ENCODE measurements at places on chromosomes 7 and 10.

- DNase-seq = no peak
These were observed 71.7 kb upstream of the ADAM12 start for GRCh38 chr10:126459878-126460481.

- DNase-seq = peak; percentile 83
These were observed 13.1 kb downstream of the AVPI1 start for GRCh38 chr10:97673736-97674525.

DNA sequence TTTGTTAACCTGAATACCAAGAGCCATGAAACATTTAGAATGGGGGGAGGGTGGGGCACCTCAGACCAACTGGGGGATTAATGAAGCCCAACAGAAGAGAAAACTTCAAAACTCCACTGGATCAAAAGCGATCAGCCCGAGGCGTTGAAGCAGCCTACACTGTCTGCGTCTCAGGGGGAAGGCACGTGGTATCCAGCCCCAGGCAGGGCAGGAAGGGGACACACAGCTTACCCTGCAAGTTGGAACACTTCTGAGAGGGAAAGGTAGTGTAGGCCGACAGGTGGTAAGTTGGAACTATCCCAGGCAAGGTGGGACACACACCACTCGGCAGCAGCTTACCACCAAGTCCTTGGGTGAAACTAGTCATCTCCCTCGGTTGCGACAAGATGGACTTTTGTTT is 102.9 kb downstream of the TAX1BP1 start:
- no peak for DNase-seq

DNA sequence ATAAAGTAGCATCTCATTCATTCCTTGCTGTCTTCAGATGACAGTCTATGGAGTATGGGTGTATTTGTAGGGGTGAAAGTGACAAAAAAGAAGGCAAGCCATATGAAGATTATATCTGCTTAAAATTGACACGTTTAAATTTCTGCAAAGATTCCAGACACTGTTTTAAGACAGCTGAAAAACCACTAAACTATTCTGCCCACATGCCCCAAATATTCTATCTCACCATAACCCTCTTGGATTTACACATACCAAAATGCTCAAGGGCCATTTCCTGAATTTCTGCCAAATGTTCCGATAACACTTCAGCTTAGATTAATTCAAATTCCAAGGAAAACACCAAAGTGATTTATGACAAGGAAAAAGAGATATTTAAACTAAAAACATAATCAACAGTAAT is 99.9 kb upstream of the IL6 start:
- no peak for DNase-seq

DNA sequence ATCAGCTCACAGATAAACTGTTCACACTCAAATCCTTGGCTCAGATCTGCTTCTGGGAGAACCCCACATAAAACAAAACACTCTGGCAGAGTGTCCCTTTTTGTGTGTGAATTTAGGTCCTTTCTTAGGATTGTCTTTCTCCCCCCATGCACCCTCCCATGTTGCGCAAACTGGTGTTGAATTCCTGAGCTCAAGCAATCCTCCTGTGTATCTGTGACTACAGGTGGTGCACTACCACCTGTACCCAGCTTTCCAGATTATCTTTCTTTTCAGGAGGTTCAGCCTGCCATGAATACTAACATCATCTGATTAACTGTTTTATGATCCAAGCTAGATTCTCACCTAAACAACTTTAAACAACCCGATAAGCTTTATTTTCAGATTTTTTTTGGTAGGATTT is 177.6 kb upstream of the CSTF2T start:
- no peak for DNase-seq

- DNase-seq = no peak
These were observed 6.0 kb downstream of the SPRN start for GRCh38 chr10:133418289-133418993.

GRCh38 chr10:75763652-75764051 is 332.2 kb downstream of the LRMDA start:
- DNase-seq = no peak

- no peak for DNase-seq
These were observed 2.0 kb downstream of the RHEB start for GRCh38 chr7:151517601-151518104.

- no peak for DNase-seq
These were observed 56.2 kb upstream of the OPN4 start for GRCh38 chr10:86598151-86598550.

DNA sequence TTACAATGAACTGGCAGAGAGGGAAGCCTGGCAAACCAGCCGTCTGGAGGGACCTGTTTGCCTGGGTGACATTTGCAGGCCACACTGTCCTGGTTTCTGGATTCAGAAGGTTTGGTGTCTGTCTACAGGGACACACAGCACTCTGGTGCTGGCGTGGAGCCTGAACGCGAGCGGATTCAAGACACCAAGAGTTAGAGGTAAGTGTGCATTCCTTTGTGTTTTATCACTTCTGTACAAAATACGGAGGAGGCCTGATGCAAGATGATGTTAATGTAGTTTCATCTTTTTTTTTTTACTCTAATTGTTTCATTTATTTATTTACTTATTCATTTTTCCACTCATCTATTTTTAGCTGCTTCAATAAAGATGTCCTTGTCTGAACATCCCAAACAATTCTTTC is 485.3 kb upstream of the ADARB2 start:
- DNase-seq = no peak

- DNase-seq = no peak
These were observed 50.6 kb upstream of the RET start for GRCh38 chr10:43026039-43026973.

DNA sequence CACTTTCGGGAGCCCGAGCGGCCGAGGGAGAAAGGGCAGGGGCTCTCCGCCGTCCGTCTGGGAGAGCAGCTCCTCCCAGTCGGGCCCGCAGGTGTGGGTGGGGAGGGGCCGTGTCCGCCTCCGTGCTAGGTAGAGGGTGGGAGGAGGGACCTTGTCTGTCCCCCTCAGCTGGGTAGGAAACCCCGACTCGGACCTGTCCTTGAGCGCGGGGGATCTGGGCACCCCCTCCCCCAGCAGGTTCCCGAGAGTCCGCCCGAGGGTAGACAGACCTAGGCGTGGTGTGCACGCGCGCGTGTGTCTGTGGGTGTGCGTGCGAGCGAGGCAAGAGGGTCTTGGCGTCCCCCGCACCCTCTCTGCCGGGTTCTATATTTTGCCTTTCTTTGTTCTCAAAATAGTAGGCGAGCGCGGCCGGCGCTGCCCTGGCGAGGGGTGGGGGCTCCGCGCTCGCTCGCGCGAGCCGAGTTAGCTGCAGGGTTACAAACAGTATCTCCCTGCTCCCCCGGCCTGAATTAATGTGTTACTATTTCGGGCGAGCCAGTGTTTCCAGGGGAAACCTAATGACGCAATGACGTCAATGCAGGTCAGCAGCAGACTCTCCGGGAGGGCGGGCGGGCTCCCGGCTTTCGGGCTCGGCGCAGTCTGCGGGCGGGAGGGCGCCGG is 73.9 kb upstream of the LEP start:
- peak; percentile 25 for DNase-seq

GRCh38 chr10:118531105-118531852 is 64.2 kb downstream of the PRLHR start:
- DNase-seq = peak; percentile 80

DNA sequence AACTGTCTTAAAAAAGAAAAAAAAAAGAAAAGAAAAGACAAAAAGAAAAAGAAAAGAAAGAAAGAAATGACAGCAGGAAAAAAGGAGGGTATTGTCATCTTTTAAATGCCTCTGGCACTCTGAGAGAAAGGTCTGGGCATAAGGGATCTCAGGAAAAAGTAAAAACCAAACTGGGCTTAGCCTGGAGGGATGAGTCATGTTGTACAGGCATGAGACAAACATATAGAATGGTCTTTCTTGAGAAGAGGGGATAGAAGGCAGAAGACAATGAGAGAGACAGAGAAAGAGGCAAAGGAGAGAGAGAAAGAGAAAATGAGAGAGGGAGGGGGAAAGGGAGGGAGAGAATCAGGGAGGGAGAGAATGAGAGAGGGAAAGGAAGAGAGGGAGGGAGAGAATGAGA is 32.3 kb upstream of the KCNMA1 start:
- no peak for DNase-seq

All from Kasumi-1 (cell line).